ENCODE measurements at places on chromosomes 7 and 10.
A peak's percentile ranks its signal among the peaks of the same experiment; 100 is the strongest.

DNA sequence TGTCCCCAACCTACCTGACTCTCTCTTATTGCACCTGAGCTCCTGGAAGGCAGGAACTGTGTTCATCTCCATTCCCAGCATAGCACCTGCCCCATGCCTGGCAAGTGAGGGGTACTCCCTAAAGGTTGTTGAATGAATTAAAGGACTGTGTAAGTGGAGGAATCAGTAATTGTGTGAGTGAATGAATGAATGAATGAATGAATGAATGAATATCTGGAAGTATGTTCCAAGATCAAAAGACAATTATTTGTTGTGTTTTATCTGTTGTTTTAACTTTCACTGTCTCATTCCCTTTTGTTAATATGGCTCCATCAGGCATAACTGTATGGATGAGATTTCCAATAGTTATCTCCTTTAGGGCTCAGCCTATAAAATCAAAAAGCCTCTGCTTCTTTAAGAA lies 4.0 kb downstream of the WIPF3 start:
- DNase-seq = no peak

DNA sequence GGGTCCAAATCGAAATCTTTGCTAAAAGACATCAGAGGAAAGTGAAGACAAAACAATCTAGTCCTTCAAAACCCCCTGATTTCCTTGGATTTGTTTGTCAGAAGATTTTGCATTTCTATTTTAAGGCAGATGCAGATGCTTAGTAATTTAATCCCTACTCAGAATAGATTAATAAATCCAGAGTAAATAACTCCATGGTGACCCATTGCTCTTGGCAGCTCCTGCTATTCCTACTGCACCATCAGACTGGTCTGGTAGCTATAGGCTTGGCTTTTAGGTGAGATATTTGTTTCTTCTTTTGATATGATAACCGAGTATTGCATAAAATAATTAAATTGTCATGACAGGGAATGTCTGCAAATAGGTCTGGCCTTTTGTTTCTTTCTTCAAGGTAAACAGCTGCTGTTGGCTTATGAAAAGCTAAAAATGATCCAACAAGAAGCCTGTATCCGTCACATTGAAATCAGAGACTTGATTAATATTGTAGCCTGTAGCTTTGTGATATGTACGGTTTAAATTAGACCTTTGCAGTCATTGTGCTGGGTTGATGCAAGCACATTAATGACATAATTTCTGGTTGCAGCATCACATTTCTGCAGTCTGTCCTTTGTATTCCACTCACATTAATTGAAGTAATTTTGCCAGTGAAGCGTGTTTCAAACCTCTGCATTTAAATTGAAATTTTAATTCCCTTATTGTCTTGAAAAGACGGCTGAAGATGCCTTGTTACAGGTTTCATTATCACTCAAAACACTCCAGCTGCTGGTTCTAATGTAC lies 40.7 kb downstream of the EXOC4 start:
- DNase-seq = no peak

DNA sequence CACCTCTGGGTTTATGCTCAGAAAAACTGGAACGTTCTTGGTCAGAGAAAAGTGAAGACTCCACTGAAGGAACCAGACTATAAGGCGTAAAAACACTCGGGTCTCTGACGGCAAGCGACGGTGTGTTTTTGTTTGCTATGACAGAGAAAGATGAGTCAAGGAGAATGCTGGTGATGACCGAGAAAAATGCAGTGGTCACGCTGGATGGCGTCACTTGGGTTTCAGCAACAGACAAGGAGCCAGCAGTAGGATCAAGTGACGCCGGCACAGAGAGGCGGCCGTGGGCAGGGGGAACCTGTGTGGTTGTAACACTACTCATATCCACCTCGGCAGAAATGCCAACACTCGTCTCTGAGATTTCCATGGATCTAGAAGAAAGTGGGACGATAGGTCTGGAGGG lies 63.4 kb downstream of the KIAA1549 start:
- DNase-seq = no peak

DNA sequence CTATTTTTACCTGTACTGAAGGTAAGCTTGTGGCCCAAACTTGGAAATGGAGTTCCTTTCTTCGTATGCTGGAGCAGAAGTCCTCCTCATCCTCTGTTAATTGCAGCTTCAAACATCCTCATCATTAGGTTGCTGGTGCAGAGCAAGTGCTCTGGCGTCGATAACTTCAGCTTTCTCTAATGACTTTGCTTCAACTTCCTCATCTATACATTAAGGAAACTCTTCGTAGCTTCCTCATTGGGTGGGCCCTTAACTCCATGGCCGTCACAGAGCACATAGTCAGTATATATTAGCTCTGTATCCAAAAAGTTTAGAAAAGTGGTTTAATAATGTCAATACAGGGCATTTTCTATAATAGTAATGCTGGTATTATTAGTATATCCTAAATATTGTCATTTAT lies 447.7 kb downstream of the SUGCT start:
- DNase-seq = no peak

GRCh38 chr7:32673275-32673983 lies 178.1 kb downstream of the AVL9 start:
- DNase-seq = no peak

DNA sequence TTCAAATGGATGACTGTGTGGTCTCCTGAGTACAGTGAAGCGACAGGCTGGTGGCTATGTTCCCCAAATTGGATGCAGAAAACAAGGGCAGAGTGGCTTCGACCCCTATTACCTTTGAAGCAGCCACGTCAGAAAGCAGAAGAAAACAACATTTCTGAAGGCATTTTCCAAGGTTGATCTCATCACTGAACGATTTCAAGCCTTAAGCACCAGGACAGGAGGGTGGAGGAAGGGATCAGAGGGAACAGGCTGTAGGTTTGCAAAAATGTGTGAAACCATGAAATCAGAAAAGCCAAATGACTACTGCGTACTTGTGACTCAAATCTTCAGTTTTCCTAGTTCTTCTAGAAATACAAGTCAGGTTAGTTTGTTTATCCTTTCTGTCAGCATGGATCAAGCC lies 181.0 kb upstream of the TMEM106B start:
- DNase-seq = no peak

- DNase-seq = no peak
These were observed 23.8 kb upstream of the GLCCI1 start for GRCh38 chr7:7944619-7945282.

DNA sequence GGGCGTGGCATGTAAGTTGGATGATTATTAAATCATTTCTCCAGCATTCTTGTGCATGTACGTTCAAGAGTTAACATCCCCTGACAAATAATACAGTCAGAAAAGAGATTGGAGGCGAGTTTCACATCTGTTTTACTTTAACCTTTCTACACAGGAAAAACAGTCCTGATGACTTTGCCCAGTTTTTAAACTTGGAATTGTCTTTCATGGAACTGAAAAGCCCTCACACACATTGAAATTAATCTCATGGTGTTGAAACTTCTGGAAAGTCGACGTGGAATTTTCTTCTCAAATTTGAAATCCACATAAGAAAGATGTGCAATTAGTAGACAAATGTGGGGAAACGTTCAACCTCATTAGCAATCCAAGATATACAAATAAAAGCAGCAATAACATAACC lies 31.2 kb upstream of the ZNF438 start:
- no peak for DNase-seq

- peak; percentile 45 for DNase-seq
These were observed 10.7 kb downstream of the KMT2E start for GRCh38 chr7:105024734-105025133.

DNA sequence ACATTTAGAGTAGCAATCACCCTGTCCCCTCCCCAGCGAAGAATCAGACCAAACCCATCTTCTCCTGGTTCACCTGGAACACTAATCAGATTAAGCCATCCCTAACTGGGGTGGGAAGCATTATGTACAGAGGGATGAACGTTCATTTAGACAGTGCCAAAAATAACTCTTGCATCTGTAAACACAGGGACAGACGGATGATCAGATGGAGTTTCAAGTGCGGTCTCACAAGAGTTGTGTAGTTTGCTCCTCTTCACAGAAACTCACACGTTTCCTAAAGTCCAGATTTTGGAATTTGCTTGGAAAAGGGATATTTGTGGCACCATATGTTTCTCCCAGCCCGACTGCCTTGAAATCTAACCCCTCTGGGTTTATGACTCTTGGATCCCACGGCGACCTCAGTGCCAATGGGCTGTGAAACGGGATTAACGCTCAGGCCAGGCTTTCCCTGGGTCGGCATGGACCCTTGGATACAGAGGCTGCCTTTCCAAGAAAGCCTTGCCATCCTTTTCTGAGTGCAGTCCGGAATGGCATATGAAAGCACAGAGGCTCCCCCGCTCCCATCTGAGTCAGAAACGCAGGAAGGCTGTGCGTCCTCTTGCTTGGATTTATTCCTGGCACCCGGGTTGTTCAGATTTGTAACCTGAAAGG lies 293.2 kb upstream of the HABP2 start:
- no peak for DNase-seq

- no peak for DNase-seq
These were observed 396 bp upstream of the TAF5 start for GRCh38 chr10:103367379-103367781.

GRCh38 chr7:87111877-87112276 lies 40.4 kb upstream of the DMTF1 start:
- DNase-seq = no peak

DNA sequence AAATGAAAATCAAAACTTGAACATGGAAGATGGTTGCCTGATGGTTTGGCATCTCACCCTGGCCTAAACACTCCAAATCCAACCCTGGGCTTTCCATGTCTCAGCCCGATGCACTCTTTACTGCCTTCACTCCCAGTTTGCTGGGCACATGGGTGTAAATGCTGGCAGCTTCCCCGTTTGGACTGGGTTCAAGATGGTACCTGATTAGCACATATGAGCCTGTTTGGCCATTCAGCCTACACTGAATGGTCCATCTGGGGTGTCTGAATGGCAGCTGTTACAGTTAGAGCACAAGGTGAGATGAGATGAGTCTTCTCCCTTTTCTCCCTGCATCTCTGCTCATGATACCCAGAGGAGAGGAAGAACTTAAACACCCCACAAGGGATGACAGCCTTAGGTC lies 37.1 kb downstream of the ATXN7L1 start:
- no peak for DNase-seq

- DNase-seq = no peak
These were observed 152.4 kb downstream of the NSUN6 start for GRCh38 chr10:18498998-18499397.

GRCh38 chr10:122306744-122307143 lies 35.6 kb downstream of the BTBD16 start:
- DNase-seq = no peak

- DNase-seq = no peak
These were observed 69.9 kb downstream of the FOXL3 start for GRCh38 chr7:359766-360361.

GRCh38 chr7:112414855-112415490 lies 35.3 kb upstream of the IFRD1 start:
- peak; percentile 50 for DNase-seq

GRCh38 chr10:3887404-3887803 lies 102.4 kb upstream of the KLF6 start:
- no peak for DNase-seq

DNA sequence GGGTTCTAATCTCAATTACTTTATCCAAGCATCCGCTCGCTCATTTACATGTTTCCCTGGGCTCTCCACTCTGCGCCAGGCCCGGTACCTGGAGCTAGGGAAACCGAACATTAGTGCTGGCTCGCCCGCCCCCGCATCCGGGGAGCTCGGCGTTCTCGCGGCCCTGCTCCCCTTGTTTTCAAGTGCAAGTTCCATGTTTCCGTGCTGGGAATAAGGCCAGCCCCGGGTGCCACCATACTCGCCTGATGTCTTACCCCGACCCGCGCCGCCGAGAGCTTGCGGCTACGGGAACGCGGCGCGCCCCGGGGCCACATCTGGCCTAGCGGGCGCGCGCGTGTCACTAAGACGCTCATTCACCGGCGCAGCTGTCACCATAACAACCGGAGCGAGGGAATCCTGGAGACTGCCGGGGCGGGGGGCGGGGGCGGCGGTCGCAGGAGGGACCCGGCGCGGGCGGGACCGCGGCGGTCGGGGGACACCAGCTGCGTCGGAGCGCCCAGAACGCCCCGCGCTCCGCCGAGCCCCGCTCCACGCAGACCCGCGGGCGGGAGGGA lies at the start of gene NEURL1:
Gene NEURL1, plus strand, starts transcription at position 344 of the 554 bp plus-strand sequence. CDS start 683 bp downstream, outside the sequence.
- DNase-seq = no peak

GRCh38 chr7:4683043-4683883 lies 1.2 kb downstream of the FOXK1 start:
- DNase-seq = no peak

GRCh38 chr7:111261496-111261895 lies 170.6 kb downstream of the LRRN3 start:
- no peak for DNase-seq

GRCh38 chr7:135578569-135578968 lies 20.9 kb downstream of the NUP205 start:
- no peak for DNase-seq

GRCh38 chr7:30193336-30193943 lies 58.7 kb downstream of the MTURN start:
- no peak for DNase-seq

- DNase-seq = no peak
These were observed 287.6 kb downstream of the ADARB2 start for GRCh38 chr10:1449572-1450205.

GRCh38 chr7:155984028-155984580 lies 171.8 kb upstream of the SHH start:
- DNase-seq = no peak

DNA sequence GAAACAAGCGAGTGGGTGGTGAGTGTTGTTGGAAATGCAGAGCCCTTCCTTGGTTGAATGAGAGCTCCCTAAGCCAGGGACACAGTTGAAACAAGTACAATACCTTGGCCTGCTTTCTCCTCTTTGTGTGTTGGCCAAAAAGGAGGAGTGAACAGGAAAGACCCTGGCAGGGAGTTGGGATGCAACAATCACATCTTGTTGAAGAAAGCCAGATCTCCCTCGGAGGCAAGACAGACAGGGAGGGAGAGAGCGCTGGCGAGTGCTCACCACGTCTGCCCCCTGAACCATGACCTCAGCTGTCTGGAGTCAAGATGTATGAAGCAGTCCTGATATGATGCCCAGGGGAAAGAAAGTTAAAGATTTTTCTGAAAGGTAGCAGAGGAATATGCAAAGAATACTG lies 66.8 kb downstream of the ADAM12 start:
- no peak for DNase-seq

DNA sequence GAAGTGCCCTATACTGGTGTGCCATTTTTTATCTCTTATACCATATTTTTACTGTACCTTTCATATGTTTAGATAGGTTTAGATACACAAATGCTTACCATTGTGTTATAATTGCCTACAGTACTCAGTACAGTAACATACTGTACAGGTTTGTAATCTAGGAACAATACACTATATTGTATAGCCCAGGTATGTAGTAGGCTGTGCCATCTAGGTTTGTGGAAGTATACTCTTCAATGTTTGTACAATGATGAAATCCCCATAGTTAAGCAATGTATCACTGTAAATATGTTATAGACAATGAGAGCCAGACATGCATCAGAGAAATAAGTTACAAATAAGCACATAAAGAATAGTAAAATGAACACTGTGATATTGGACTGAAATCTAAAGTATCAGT lies 109.1 kb downstream of the IQUB start:
- no peak for DNase-seq

DNA sequence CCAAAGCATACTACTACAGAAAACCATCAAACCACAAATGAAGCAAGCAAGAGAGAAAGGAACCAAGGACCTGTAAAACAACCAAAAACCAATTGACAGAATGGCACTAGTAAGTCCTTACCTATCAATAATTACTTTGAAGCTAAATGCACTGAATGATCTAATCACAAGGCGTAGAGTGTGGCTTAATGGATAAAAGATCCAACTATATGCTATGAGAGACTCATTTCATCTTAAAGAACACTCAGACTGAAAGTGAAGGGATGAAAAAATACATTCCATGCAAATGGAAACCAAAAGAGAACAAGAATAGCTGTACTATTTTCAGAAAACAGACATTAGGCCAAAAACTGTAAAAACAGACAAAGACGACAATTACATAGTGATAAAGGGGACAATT lies 70.7 kb downstream of the CRPPA start:
- DNase-seq = no peak

All from NCI-H187 treated with DMSO at 0.1 percent for 48 hours (cell line).